ENCODE measurements at places on chromosomes 11 and 22.

DNA sequence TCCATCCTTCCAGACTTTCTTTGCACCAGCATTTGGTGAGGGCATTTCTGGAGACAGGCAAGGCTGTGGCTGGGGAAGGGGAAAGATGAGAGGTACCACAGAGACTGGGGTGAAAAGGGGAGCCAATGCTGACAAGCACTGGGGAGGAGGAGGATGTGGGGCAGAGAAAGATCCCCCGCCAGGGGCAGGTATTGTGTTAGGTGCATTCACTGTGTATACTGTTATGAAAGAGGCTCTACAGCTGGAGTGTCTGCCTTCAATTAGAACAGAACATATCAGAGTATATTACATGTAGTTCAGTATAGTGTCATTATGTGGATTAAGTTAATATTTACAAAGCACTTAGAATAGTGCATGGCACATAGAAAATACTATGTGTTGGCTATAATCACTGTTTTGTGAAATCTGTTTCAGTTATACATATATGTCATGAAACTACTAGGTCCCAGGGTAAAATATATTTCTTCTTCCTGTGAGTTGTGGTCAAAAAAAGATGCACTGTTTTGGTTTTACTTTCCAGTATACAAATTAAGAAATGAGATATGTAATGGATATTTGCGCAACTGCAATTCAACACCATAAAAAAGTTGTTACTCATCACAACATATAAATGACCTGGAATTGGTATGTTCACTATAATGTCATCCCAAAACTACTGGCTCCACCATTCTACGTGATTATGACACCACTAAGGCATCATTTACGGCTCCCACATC lies 8.4 kb downstream of the MSANTD2 start:
- DNase-seq: no peak

- DNase-seq: no peak
Observed at GRCh38 chr22:17866621-17867020, 92.4 kb upstream of the BID start.

- no peak for DNase-seq
Observed at GRCh38 chr11:110318638-110319404, 22.4 kb upstream of the RDX start.

DNA sequence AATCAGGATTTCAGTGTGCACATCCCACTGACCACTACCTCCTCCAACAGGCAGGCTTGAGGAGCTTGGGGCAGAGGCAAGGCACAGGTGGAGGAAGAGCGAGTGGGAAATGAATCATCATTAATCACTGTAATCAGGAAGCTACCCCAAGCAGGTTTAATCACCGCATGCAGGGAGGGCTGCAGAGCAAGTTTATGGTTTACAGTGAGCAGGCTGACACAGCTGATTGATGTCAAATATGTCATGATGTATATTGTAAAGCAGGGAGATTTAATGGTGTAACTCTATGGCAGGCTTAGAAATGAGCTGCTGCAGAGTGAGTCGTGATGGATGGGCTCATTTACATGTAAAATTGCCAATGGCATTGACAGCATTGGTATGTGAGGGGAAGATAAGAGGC lies 441.0 kb downstream of the NTM start:
- DNase-seq: no peak

DNA sequence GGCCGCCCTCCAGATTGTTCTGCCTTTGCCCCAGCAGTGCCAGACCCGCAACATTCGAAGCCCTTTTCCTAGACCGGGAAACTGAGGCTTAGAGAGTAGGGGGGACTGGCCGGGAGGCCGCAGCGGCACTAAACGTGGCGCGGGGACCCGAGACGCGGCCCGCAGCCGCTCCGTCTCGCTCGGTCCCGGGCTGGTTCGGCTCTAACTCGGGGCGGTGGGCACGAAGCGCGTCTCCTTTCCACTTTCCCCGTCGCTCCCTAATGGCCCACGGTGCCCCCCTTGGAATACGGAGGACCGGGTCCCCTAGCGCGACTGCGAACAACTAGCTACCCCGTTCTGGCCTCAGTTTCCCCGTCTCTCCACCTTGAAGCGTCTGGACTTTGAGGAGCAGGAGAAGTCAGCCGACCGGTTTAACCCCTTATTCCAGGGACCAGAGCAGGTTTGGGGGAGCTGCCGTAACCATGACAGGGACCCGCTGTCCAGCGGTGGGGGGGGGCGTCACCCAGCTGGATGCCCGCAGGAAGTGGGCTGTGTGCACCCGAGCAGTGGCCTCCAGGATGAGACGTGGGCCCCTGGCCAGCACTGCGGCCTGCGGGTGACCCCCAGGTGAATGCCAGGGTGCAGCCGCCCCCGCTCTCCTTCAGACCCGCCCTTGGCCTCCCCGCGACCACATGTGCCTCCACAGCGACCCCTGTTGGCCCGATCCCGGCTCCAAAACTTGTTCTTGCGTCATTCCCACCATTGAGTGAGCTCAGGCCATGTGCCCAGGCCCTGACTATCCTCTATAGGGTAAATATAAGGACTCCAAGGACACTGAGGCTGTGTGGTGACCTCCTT lies 1.1 kb downstream of the CDC42EP1 start:
- DNase-seq: peak; percentile 49

DNA sequence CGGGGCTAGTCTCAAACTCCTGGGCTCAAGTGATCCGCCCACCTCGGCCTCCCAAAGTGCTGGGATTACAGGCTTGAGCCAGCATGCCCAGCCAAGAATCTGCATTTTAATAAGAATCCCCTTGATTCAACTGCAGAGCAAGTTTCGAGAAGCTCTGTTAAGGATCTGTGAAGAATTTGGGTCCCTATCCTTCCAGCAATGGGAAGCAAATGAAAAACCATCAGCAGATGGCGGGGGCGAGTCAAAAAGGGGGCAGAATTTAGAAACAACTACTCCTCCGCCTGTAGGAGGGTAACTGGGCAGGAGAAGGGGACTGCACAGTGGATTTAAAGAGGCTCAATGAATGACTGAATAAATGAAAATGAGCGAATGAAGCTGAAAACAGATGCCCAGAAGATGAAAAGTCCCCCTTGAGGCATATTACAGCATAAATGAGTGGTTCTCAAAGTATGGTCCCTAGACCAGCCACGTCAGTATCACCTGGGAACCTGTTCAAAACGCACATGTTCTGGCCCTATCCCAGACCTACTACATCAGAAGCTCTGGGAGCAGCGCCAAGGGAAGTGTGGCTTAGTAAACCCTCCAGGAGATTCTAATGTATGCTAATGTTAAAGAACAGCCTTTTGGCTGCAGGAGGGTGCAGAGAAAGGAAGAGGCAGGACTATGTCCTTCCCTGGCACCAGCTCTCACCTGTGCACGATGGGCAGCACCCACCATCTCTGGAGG lies 15.0 kb downstream of the VWCE start:
- peak; percentile 34 for DNase-seq

- DNase-seq: no peak
Observed at GRCh38 chr22:48649031-48649430, 1178.6 kb downstream of the BRD1 start.

GRCh38 chr11:40328890-40329614 lies 1130.4 kb downstream of the LRRC4C start:
- DNase-seq: peak; percentile 29

GRCh38 chr22:20022978-20023613 lies 2.2 kb downstream of the TANGO2 start:
- no peak for DNase-seq

- no peak for DNase-seq
Observed at GRCh38 chr11:79678780-79679452, 238.1 kb upstream of the TENM4 start.

DNA sequence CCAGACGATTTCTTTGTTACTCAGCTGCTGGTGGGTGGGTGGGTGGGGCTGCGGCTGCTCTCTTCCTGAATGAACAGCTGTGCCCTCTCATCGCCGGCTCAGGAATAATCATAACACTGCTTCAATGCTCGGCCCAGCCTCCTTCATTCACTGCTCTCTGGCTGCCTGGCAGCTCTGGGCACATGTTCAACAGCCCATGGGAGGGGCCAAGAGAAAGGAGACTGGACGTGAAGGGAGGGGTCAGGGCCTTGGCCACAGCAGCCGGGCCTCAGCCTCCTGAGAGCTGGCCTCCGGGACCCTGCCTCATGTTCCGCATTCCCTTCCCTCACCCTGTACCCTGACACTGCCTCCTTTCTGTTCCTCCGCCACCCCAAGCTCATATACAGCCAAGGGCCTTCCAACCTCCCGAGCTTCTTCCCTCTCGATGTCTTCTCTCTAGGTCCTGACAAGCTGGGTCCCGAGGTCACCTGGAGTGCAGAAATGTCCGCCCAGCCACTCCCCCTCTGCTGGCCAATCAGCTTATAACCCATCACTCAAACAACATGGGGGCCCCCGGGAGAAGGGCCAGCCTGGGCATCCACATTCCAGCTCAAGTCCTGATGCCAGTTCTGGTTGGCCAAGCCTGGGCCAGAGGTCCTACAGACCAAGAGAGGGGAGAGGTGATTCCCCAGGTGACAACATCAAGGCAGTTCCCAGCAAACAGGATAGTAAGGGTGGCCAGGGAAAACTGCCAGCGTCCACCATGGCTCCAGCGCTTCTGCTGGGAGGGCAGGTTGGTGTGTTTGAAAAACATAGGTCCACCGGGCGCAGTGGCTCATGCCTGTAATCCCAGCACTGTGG lies 3.2 kb upstream of the CSDC2 start:
- peak; percentile 87 for DNase-seq

- no peak for DNase-seq
Observed at GRCh38 chr11:104402812-104403521, 239.0 kb upstream of the PDGFD start.

- DNase-seq: no peak
Observed at GRCh38 chr22:49404020-49404419, 423.7 kb downstream of the BRD1 start.

- DNase-seq: no peak
Observed at GRCh38 chr11:27002838-27003237, 8.9 kb downstream of the FIBIN start.

DNA sequence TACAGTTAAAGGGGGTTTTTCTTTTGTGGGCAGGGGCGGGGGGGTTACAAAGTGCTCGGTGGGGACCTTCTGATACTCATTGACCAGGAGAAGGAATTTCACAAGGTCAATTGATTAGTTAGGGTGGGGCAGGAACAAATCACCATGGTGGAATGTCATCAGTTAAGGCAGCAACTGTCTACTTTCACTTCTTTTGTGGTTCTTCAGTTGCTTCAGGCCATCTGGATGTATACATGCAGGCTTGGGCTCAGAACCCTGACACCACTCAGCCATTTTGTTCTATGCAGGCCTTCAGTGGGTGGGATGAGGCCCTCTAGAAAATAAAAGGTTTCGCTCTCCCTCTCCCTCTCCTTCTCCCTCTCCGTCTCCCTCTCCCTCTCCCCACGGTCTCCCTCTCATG lies 29.6 kb downstream of the TSPAN32 start:
- DNase-seq: no peak

- DNase-seq: no peak
Observed at GRCh38 chr22:38494498-38494897, 11.6 kb downstream of the DDX17 start.

GRCh38 chr11:20501971-20502370 lies 97.4 kb upstream of the SLC6A5 start:
- DNase-seq: no peak

DNA sequence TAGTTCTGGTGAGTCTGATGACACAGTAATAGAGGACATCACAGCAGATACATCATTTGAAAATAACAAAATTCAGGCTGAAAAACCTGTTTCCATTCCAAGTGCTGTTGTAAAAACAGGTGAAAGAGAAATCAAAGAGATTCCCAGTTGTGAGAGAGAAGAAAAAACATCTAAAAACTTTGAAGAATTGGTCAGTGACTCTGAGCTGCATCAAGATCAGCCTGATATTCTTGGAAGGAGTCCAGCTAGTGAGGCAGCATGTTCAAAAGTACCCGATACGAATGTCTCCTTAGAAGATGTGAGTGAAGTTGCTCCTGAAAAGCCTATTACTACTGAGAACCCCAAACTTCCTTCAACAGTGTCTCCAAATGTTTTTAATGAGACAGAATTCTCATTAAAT lies 38.7 kb downstream of the RTN3 start:
- DNase-seq: no peak

GRCh38 chr22:31611061-31611760 lies 50.8 kb downstream of the PISD start:
- peak; percentile 37 for DNase-seq

DNA sequence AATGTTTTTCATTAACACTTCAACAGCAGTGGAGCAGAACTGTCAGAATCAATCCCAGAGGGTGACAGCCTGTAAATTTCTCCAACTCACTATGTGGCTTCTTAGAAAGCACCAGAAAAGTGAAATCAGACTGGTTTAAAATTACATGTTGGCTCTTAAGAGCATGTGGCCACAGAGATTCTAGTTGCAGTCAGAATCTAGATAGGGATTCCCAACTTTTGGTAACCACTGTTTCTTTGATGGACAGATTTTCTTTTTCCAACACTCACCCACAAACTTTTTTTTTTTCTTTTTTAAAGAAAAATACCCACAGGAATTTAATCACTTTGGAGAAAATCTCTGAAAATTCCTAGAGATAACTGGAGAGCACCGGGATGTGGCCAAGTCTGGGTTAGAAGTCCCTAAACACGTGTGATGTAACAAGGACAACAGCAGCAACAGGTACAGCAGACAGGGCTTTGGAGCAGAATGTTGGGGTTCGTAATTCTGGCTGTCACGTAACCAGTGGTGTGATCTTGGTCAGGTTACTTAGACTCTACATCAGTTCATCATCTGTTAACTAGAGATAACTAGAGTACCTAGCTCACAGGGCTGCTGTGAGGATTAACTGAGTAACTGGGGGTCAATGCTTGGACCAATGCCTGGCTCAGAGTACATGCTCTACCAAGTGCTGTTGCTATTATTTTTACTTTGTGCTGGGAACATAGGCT lies 100.1 kb downstream of the NAT10 start:
- no peak for DNase-seq

GRCh38 chr22:36753120-36753802 lies 22.7 kb downstream of the IFT27 start:
- DNase-seq: no peak

GRCh38 chr11:121391914-121392313 lies 60.2 kb upstream of the SORL1 start:
- peak; percentile 30 for DNase-seq
